ENCODE measurements at places on chromosomes 6 and 20.
A peak's percentile ranks its signal among the peaks of the same experiment; 100 is the strongest.

- DNase-seq, result no peak
Measured at GRCh38 chr6:101417900-101418299, 24.4 kb downstream of the GRIK2 start.

- DNase-seq, result no peak
Measured at GRCh38 chr6:79143320-79143898, 65.4 kb upstream of the PHIP start.

GRCh38 chr6:79467716-79468115 lies 69.5 kb downstream of the LCA5 start:
- DNase-seq, result no peak

DNA sequence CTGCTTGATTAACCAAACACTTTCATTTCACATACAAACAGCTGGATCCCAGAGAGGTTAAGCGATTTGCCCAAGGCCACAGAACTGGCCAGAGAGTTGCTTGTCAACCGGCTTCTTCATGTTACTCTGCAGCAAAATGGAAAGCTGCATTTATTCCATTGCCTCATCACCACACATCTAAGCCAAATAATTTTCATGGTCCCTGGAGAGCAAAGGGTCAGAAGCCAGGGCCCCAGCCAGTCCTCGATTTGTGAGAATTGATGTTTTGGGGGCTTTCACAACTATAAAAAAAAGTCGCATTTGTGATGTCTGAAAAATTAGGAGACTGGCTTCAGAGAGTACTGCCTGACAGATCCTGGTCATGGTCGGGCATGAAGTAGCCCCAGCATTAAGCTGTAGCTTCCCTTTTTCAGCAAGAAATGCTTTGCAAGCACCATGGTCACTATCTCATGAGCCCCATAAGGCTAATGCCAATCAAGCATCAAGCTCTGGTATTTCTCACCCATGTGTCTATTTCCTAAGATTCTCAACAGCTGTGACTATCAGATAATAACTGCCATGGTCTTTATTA lies 95.8 kb downstream of the BANF2 start:
- no peak for DNase-seq

GRCh38 chr6:47071681-47072080 lies 29.5 kb upstream of the ADGRF1 start:
- DNase-seq, result no peak

GRCh38 chr6:2542858-2543218 lies 207.9 kb downstream of the MYLK4 start:
- DNase-seq, result no peak

DNA sequence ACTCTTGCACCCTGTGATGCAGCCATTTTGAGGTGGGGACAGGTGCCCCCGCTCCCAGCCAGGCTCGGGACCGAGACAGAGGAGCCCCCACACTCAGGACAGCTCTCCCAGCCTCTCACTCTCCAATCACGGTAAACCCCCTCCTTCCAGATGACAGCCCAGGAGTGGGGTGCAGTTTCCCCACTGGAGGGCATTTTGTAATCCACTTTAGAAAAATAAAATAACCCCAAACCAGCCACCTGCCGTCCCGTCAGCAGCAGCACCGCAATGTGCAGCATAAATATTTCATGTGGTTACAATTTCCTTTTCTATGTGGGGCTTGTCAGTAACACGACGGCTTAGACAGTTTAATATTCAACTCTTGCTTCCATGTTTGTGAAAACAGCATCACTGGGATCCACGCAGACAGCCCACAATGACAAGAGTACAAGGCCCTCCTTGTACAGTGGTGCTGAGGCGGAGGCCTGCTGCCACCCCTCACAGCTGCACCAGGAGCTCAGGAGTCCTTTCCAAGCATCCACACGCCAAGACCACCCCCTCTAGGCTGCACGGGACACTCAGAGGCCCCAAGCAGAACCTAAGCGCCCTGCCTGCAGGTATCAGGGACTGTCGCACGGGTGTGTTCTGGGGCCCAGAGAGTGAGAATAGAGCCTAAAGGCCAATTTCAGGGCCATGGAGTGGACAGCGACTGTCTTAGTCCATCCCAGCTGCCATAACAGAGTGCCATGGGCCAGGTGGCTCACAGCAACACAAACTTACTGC lies 116.7 kb downstream of the JPH2 start:
- no peak for DNase-seq

DNA sequence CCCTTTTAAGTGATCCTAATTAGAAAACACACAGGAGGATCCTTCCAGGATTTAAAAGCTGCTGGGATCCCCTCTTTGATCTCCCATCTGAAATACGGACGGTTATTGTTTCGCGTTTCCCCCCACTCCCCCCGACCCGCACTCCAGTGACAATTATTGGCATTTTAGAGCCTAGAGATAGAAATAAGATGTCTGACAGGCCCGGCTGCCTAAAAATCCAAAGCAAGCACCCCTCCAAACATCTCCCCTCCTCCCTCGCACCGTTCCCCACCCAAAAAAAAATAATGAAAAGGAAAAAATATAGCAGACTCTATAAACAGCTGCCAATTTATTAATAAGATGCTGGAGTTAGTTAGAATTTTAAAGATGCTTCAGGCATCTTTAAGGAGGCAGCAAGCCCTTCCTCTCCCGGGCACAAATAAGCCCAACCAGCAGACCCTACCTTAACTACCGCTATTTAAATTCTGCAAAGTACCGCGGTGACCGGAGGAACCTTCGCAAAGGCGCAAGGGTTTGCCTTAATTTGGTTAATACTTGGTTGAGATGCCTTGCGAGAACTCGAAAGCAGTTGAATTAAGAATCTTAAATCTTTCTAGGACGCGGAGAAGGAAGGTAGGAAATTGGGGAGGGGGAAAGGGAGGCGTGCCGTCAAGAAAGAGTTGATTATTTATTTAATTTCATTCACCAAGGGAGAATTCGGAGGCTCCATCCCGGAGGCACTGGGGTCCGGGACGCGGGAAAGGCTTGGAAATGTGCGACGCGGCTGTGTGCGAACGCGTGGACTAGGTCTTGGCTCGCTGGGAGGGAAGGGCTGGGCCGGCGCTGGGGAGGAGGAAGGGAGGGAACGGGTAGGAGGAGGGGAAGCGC lies 1.5 kb upstream of the ISM1 start:
- DNase-seq, result no peak

DNA sequence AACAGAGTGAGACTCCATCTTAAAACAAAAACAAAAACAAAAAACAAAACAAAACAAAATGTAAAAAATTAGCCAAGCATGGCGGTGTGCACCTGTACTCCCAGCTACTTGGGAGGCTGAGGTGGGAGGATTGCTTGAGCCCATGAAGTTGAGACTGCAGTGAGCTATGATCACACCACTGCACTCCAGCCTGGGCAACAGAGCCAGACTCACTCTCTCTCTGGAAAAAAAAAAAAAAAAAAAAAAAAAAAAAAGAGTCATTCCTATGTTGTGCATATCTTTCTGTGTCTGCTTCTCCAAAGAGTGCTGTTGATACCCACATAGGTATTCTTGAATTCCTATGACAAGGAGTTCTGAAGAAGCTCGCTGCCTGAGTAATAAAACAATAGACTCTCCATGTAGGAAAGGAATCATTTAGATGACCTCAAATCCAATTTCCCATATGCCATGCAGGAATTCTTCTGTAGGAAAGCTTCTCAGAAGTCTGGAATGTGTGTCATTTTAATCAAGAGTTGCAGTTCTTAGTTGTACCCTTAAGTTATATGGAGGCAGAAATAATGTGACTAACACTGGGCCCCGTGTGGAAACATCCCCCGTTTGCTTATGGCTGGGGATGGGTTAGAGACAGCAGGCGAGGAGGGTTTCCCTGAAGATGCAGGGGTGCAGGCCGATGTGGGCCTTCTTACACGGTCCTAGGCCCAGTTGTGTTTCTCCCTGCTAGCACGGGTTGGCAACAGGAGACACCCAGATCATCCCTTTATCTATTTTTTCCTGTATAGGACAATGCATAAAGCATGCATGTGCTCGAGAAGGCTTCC lies 79.4 kb downstream of the ZDHHC14 start:
- DNase-seq, result no peak

DNA sequence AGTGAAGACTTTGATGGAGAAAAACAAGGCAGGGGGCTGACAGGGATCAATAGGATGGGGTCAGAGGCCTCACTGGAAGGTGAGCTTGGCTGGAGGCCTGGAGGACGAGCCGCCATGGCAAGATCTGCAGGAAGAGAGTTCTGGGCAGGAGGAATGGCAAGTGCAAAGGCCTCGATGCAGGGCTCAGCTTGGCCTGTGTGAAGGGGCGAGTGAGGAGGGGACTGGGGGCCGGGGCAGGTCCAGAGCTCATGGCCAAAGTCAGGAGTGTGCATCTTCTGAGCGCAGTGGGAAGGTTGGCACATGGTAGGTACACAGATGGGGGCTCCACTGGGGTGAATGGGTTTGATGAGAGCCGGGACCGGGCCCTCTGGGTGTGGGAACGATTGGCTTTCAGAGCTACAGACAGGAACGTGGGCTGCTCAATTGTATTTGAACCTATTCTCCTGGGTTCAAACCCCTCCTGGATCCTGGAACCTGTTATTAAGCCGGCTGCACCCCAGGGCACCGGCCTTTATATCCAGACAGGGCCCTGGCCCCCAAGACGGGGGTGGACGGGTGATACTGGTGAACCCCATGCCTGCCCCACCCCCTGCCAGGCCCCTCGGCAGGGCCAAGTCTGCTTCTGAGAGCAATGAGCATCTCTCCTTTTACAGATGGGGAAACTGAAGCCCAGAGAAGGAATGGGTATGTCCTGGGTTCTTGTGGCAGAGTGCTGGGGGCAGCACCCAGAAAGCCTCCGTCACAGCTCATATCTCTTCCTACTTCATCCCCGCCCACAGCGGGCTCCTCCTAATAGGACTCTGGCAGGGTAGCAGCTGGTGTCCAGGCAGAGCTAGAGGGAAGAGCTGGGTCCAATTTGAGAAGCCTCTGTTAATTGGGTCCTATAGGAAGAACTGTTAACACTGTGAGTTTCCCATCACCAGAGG lies 106.1 kb downstream of the CEBPB start:
- DNase-seq, result no peak

DNA sequence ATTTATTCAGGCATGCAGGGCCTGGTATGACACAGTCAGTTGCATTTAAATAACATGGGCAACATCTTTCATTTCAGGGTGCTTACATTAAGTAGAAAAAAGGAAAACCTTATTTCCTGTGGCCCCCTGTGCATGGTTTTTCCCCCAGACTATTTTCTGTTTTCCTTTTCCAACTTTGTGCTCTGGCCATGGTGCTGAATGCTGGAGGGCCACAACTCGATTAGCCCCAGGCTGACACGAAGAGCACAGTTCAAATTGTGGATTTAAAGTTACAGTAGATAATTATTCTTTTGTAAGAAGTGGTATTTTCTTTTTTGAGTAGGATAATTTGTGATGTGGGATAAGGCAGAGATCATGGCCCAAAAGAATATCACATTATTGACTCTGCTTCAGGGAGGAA lies 332.0 kb downstream of the HAO1 start:
- DNase-seq, result no peak

DNA sequence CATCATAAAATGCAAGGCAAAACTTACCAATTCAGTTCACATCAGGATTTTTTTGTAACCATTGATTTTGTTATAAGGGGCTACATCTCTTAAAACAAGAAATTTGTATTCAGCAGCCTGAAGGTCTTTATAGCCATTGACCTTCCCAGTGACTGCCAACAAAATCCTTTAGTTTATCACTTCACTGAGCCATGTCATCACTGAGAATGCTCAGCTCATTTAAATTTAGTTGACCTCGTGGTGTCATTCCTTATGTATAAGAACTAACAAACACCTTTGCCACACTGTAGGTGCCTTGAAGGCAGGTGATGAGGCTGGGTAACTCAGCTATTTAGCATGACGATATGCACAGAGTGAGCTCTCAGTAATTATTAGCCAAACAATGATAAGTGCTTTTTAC lies 77.7 kb downstream of the GRM1 start:
- DNase-seq, result no peak

GRCh38 chr20:63572788-63573646 lies 1.0 kb downstream of the HELZ2 start:
- DNase-seq, result no peak

DNA sequence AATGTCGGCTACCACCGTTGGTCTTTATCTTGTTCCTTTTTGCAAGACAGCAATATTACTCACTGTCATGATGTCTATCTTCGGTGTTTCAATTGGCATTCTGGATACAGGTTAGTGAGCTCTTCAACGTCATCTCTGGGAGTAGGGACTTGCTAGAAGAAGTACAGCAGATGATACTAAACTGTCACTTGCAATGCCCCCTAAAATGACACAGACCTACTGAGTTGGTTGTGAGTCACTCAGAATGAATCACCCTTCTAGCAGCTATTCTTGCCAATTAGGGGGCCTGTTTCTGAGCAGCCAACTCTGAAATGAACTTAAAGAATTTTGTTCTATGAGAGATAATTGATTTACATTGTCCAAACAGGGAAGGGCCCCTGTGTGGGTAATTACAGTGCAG lies 176.5 kb downstream of the SLC16A10 start:
- DNase-seq, result peak; percentile 13

GRCh38 chr6:40760887-40761286 lies 173.7 kb upstream of the LRFN2 start:
- DNase-seq, result no peak

- no peak for DNase-seq
Measured at GRCh38 chr20:41009946-41010345, 18.7 kb upstream of the TOP1 start.

DNA sequence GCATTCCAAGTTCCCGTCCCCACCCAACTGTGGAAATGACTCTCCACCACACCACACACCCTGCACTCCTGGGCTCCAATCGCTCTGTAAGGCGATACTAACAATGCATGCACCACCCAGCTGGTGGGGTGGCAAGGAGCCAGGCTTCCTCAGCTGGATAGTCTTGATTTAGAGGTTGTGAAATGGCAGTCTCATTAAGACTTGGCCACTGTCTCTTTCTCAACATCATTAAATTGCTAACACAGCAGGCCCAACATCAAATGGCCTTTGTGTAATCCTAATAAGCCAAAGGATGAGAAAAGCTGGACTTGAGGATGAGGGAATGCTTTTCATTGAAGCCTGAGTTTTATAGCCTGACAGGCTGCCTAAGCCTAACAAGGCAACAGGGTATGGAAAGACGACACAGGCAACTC lies 223.7 kb downstream of the GMDS start:
- DNase-seq, result no peak

DNA sequence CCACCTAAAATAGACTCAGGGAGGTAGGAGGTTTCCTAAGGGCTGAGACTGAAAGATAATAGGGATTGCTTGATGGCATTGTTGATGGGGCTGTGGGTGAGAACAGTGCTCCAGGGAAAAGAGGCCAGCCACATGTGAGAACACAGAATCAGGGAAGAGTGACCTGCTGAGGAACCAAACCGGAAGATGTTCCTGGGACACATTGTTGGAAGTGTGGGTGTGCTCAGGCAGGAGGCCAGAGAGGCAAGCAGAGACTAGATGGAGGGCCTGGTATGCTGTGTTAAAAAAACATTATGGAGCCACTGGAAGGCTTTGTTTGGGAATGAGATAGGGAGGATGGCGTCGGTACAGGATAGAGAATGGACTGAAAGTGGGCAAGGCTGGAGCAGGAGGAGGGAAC lies 23.3 kb downstream of the RNF144B start:
- no peak for DNase-seq

- no peak for DNase-seq
Measured at GRCh38 chr6:89559487-89559886, 79.1 kb downstream of the LYRM2 start.
